ENCODE measurements at places on chromosomes 3 and 15. TPM values are rescaled to one million over a fixed set of nuclear protein-coding genes. Genes with fewer than 3 reads are reported as not detected.
A peak's percentile ranks its signal among the peaks of the same experiment; 100 is the strongest.

The RTP3 gene
- total RNA-seq: not detected

The GXYLT2 gene
- 6.1 TPM for total RNA-seq

The IFT80 gene
- 35.1 TPM for total RNA-seq

The MYZAP gene
- total RNA-seq: 1.1 TPM

The INKA1 gene
- 2.2 TPM for total RNA-seq

DNA sequence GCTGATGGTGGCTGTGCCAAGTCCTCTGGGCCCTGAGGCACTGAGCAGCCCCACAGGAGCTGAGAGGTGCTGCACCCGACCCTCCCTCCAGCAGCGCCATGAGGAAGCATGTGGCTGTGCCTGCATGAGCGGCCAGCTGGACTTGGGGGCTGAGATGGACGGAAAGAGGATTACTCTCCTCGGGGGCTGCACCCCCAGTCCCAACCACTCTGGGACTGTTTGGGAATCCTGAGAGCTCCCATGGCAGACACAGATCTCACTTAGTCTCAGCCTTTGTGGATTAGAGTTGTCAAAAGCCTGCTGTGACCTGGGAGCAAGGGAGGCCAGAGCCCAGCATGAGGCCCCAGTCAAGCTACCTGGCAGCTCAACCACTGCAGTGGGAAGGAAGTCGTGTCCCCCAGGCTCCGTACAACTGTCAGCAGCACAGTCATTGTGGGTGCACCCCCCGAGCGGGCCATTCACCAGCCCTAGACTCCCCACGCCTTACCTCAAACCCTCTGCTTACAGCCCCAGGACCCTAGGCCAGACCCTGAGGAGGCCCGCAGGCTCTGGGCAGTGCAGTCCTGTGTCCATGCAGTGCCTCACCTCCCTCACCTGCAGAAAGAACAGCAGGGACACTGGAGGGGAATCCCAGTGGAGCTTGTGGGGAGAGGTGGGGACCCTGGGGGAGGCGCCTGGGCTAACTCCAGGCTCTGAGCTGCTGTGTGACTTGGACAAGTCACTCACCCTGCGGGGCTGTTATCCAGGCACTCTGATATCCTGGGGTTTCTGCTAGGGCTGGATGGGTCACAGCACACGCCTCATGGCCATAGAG lies 17.1 kb downstream of the PRR23E start:
- H3K4me3 ChIP-seq: no peak overlapping the region
- H3K27ac ChIP-seq: no peak overlapping the region
- H3K36me3 ChIP-seq: no peaks in the 10 kb centered on the region
- no peaks in the 10 kb centered on the region for H3K4me1 ChIP-seq

DNA sequence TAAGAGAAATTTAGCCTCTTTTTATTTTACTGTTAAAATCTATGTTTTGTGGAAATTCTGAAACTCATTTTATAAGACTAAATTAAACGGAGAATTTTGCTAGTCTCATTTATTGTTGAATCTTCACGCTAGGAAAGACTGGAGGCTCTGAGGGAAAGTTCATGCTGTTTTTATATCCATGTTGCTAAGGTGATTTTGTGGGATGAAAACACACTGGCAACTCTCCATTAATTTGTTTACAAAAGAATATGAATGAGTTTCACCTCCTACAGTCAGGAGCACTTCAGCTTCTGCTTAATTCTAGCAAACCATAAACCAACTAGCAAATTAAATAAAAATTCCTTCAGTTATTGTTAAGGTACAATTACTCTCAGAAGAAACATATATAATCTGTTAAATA lies 195.4 kb downstream of the RAP2B start:
- no peak for DNase-seq
- H3K27ac ChIP-seq: no peak overlapping the region
- H3K4me1 ChIP-seq: no peaks in the 10 kb centered on the region
- H3K36me3 ChIP-seq: no peaks in the 10 kb centered on the region
- no peak overlapping the region for H3K4me3 ChIP-seq
- no peaks in the 10 kb centered on the region for H3K27me3 ChIP-seq

GRCh38 chr3:66808891-66809594 lies 189.1 kb upstream of the KBTBD8 start:
- no peak overlapping the region for H3K4me3 ChIP-seq
- no peaks in the 10 kb centered on the region for H3K36me3 ChIP-seq
- H3K4me1 ChIP-seq: no peaks in the 10 kb centered on the region
- H3K27ac ChIP-seq: no peak overlapping the region
- DNase-seq: no peak

DNA sequence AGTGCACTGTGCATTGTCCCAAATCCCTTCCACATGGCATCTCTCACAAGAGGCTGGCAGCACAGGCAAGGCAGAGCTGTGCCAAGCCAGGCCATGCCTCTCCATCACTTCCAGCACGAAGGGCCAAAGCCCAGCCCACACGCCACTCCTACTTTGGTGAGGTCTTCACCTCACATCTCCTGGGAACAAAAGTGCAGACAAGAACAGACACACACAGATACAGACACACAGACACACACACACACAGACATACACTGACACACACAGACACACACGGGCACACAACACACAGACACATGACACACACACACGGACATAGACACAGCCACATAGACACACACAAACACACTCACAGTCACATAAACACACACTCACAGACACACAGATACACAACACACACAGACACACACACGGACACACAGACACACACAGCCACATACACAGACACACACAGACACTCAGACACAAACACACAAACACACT lies 233.3 kb downstream of the UACA start:
- no peak overlapping the region for H3K27ac ChIP-seq
- no peak for DNase-seq
- no peaks in the 10 kb centered on the region for H3K36me3 ChIP-seq
- peaks cover 29% of the 10 kb centered on the region for H3K4me1 ChIP-seq
- H3K27me3 ChIP-seq: no peaks in the 10 kb centered on the region

DNA sequence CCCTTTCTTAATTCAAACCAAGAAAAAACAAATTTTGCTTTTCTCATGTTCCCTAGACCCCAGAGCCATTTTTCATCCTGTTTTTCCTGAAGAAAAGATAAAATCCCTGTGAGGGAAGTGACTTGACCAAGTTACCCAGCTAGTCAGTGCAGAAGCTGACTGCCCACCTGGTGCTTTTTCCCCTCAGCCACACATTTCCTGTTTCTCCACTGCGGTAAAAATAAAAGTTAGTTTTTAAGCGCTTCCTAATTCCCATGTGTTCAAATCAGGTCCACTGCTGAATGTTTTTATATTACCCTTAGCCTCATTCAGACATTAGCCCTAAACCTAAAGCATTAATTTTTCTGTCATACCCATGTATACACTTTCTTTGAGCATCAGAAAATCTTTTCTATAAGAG lies 26.1 kb downstream of the PPP2R3A start:
- no peak overlapping the region for H3K27ac ChIP-seq
- H3K27me3 ChIP-seq: no peaks in the 10 kb centered on the region
- no peaks in the 10 kb centered on the region for H3K36me3 ChIP-seq
- H3K4me1 ChIP-seq: 0 out of 2 replicates have a peak, but pooled peaks cover 10% of the 10 kb centered on the region

DNA sequence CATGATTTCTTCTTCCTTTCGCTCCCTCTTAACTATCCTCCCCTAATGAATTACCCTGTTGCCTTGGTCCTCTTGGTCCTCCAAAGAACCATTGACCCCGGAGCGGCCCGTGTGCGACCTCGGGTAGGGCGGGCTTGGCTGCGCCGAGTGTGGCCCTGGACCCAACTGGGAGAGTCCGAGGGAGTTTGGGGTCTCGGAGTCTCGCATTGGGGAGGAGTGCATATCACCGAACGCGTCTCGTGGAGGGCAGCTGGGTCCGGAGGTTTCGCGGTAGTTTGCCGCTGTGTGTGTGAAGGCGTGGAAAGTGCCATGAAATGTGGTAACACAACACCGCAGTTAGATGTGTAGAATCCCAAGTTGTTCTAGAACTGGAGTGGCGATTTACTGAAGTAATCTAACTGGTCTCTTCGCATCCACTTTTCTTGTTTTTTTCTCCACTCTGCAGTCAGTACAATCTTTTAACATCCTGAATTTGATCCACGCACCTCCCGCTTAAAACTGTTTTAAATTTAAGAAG lies 363 bp downstream of the GTF2E1 start:
- no peak for DNase-seq
- H3K36me3 ChIP-seq: no peaks in the 10 kb centered on the region
- no peaks in the 10 kb centered on the region for H3K27me3 ChIP-seq
- peaks cover 15% of the 10 kb centered on the region for H3K4me1 ChIP-seq
- H3K27ac ChIP-seq: peak overlapping the region; percentile 99

- DNase-seq: no peak
- H3K4me3 ChIP-seq: no peak overlapping the region
- H3K4me1 ChIP-seq: no peaks in the 10 kb centered on the region
- H3K36me3 ChIP-seq: no peaks in the 10 kb centered on the region
Measured at GRCh38 chr15:39296955-39297354, 283.9 kb upstream of the THBS1 start.

GRCh38 chr15:32119694-32120330 lies 89.5 kb downstream of the CHRNA7 start:
- H3K27ac ChIP-seq: no peak overlapping the region
- H3K4me1 ChIP-seq: no peaks in the 10 kb centered on the region
- H3K27me3 ChIP-seq: no peaks in the 10 kb centered on the region
- no peak for DNase-seq
- no peaks in the 10 kb centered on the region for H3K36me3 ChIP-seq

GRCh38 chr15:43237842-43238470 lies 17.1 kb upstream of the EPB42 start:
- no peaks in the 10 kb centered on the region for H3K36me3 ChIP-seq
- H3K4me1 ChIP-seq: no peaks in the 10 kb centered on the region
- H3K27ac ChIP-seq: no peak overlapping the region
- no peak for DNase-seq
- H3K4me3 ChIP-seq: no peak overlapping the region

GRCh38 chr3:43159876-43160255 lies 54.0 kb upstream of the POMGNT2 start:
- H3K4me3 ChIP-seq: no peak overlapping the region
- no peak overlapping the region for H3K27ac ChIP-seq
- 0 out of 2 replicates have a peak, but pooled peaks cover 2% of the 10 kb centered on the region for H3K27me3 ChIP-seq
- H3K4me1 ChIP-seq: no peaks in the 10 kb centered on the region

DNA sequence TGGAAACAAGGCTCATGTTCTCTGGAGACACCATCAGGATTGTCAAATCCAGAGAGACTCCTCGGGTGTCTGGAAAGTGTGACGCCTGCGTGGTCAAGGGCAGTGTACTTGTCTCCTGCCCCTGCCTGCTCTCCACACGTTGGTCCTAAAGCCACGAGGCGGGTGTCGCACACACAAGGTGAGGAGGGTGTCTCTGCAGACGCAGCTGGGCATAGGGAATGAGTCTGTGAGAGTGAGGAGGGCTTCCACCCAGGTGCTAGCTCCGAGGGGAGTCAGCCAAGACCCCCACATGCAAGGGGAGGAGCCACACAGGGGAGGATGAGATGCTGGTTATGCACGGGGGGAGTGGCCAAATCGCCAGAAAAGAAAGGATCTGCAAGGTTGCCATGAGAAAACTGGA lies 27.9 kb upstream of the OCA2 start:
- H3K27ac ChIP-seq: no peak overlapping the region
- DNase-seq: no peak
- no peaks in the 10 kb centered on the region for H3K4me1 ChIP-seq
- peaks cover 6% of the 10 kb centered on the region for H3K36me3 ChIP-seq
- no peaks in the 10 kb centered on the region for H3K27me3 ChIP-seq

DNA sequence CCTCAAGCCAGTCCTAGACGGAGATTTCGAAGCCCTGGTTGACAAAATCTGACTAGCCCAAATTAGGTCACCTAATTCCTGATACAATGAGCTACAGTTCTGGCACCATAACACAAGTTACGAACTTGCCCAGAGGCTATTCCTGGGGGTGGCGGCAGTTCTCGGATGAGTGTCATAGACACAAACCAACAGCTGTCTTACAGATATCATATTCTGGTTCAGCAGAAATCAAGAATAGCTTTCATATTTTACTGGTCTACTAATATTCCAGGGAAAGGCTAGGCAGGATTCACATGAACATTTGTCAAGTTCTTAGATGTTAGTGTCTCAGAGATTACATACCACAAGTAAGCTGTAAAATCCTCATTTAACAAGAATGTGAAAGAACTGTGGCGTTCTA lies 8.8 kb downstream of the ANAPC13 start:
- peaks cover 36% of the 10 kb centered on the region for H3K36me3 ChIP-seq
- no peak overlapping the region for H3K27ac ChIP-seq
- H3K27me3 ChIP-seq: no peaks in the 10 kb centered on the region
- H3K4me3 ChIP-seq: no peak overlapping the region

DNA sequence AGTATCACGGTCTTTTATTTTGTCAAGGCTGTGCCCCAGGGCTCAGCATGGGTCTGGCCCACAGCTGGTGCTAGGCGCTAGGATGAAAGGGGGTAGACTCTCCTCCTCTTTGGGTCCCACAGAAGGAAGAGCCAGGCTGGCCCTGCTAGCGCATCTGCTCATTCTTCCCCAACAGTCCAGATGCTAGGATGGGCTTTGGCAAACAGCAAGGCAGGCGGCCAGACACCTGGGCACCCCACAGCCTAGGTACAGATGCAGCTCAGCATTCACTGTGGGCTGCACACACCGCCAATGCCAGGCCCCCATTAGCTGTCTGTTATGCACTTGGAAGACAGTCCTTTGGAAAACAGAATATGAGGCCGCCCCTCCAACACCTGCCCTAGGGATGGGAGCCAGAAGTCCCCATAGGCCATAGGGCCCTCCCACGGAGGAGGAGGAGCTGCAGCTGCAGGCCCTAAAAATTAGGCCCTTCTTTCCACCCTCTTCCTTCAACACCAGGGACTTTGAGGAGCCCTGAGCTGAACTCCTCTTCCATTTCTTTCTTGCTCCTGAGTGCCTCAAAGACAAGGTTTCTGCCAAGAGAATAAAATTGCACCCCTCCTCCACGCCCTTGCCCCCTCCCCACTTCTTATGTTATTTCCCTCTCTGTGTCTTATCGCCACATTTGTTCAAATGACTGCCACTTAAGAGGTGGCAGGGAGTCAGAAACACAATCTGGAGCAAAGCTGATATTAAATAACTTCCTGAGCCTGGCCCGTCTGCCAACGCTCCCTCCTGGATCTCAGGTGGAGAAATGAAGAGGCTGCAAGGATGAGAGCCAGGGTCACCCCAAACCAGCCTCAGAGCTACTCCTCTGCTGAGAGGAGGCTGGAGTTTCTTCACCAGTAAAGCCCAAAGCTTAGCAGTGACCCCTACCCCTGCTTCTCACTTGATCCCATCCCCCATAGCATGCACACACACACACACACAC lies 13.7 kb downstream of the NTRK3 start:
- H3K27ac ChIP-seq: no peak overlapping the region
- H3K27me3 ChIP-seq: peaks cover 2% of the 10 kb centered on the region
- H3K4me1 ChIP-seq: no peaks in the 10 kb centered on the region
- H3K4me3 ChIP-seq: no peak overlapping the region
- H3K36me3 ChIP-seq: no peaks in the 10 kb centered on the region

DNA sequence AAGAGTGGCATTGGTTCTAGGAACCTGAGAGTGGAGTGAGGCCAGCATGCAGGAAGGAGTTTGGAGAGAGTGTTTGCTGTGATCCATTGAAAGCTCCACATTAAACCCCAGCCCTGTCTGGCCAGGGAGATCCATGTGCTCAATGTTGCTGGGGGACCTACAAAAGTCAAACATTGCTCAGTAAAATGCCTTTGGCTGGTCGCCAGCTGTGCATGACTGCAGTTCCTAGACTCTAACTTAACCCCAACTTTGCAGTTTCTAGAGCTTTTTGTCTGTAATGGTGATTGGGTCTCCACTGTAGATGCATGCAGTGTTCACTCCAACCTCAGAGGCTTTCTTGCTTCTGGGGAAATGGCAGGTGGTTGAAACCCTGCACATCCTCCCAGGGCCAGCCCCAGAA lies 99.7 kb upstream of the ABHD17C start:
- no peak overlapping the region for H3K27ac ChIP-seq
- no peak for DNase-seq
- H3K36me3 ChIP-seq: no peaks in the 10 kb centered on the region
- no peak overlapping the region for H3K4me3 ChIP-seq

- no peak overlapping the region for H3K4me3 ChIP-seq
- H3K27me3 ChIP-seq: peaks cover 3% of the 10 kb centered on the region
- H3K36me3 ChIP-seq: no peaks in the 10 kb centered on the region
Measured at GRCh38 chr3:126372413-126373145, 15.4 kb upstream of the KLF15 start.

GRCh38 chr3:186923241-186923640 lies 7.1 kb upstream of the ST6GAL1 start:
- no peaks in the 10 kb centered on the region for H3K4me1 ChIP-seq
- no peaks in the 10 kb centered on the region for H3K36me3 ChIP-seq
- no peak overlapping the region for H3K4me3 ChIP-seq

Measured in Panc1 (cell line).